C1 segment of cervical spinal cord (tissue), 14 donors: ENCODE measurements at places on chromosomes 3 and 15.

- no peak for DNase-seq
These were observed 12.2 kb upstream of the ZNF197 start for GRCh38 chr3:44612678-44613077.

DNA sequence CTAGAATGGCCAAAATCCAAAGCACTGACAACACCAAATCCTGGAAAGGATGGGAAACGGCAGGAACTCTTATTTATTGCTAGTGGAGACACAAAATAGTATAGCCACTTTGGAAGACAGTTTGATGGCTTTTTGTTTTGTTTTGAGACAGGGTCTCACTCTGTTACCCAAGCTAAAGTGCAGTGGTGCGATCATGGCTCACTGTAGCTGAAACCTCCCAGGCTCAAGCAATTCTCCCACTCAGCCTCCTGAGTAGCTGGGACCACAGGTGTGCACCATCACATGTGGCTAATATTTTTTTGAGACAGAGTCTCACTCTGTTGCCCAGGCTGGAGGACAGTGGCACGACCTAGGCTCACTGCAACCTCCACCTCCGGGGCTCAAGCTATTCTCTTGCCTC lies 27.3 kb upstream of the GPR160 start:
- no peak for DNase-seq

DNA sequence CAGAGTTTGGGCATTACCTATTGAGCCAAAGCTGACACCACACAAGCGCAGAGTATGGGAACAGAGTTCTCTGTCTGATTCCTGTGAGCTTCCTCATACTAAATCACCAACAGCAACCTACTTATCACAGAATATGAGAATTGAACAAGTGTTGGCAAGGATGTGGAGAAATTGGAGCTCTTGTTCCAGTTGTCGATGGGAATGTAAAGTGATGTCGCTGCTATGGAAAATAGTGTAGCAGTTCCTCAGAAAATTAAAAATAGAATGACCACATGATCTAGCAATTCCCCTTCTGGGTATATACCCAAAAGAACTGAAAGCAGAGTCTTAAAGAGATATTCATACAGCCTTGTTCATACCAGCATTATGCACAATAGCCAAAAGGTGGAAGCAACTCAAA lies 33.4 kb downstream of the CD86 start:
- no peak for DNase-seq

DNA sequence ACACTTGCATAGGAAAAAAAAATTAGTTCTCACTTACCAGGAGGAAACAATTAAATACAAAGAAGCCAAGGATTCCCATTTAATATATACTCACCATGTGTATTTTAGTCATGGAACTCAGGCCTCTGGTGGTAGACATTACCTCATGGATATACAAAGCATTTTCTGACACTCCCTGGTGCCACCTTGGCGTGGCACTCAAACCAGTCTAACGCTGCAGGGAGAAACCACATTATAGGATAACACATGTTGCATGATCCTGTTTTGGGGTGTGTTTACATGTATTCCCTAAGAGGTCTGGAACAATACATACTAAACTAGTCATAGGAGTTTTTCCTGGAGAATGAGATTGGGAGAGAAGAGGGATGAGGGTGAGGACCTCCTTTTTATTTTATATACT lies 5.9 kb upstream of the RTF1 start:
- DNase-seq, result no peak

DNA sequence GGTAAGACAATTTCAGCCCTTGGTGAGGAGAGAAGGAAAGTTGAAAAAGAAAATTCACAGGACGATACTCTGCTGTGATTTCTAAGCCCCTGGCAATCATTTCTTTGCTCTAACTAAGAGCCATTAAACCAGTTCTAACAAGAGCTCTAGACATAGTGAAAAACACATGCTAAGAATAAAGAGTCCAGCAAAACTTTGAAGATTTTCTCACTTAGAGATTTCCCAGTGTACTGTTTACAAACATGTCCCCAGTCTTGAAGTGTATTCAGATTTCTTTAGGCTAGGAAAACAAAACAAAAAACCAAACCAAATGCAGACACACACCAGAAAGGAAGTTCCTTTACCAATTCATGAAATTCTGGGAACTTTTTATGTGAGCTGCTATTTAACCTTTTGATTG lies 325.8 kb downstream of the PTPRG start:
- DNase-seq, result no peak

DNA sequence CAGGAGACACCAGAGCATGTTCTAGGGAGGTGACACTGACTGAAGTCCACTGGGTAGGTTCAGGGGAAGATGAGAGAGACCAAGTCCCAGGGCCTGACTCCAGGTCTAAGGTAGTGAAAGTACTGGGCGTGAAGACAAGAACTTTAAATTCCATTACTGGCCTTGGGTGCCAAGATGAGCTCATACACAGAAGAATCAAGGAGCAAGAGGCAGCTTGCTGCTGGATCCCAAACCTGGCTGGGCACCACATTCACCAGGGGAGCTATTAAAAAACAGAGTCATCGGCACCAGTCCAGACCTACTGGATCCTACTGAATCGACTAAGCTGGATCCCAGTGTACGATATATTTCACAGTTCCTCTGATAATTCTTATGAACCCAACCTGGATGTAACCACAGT lies 42.1 kb upstream of the ATG7 start:
- DNase-seq, result no peak

- no peak for DNase-seq
These were observed 170.0 kb downstream of the SEMA6D start for GRCh38 chr15:47887241-47887800.
